Activated CD4-positive, alpha-beta T cell treated with anti-CD3 and anti-CD28 coated beads, Interleukin-2, amount 50 U/mL, for 24 hours (primary cell): ENCODE measurements at places on chromosomes 6 and 20.
A peak's percentile ranks its signal among the peaks of the same experiment; 100 is the strongest.

- DNase-seq: no peak
Observed at GRCh38 chr6:149112976-149113375, 204.5 kb upstream of the TAB2 start.

GRCh38 chr6:142871910-142872331 lies 73.1 kb downstream of the HIVEP2 start:
- peak; percentile 66 for DNase-seq

DNA sequence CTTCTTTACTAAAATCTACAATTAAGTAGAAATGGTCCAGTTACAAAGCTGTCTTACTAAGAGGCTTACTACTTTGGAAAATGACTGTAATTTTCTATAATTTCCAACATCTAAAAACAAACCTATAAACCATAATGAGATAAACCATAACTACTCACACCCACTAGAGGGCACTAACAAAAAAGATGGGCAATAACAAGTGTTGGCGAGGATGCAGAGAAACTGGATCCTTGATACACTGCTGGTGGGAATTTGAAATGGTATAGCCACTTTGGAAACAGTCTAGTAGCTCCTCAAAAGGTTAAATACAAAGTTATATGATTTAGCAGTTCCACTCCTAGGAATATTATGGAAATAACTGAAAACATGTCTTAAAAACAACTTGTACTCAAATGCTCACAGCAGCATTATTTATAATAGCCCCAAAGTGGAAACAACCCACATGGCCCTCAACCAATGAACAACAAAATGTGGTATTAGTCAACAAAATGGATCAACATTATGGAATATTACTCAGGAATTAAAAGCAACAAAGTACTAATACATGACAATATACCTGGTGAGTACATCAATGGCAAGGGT lies 50.6 kb downstream of the GJA10 start:
- DNase-seq: no peak

DNA sequence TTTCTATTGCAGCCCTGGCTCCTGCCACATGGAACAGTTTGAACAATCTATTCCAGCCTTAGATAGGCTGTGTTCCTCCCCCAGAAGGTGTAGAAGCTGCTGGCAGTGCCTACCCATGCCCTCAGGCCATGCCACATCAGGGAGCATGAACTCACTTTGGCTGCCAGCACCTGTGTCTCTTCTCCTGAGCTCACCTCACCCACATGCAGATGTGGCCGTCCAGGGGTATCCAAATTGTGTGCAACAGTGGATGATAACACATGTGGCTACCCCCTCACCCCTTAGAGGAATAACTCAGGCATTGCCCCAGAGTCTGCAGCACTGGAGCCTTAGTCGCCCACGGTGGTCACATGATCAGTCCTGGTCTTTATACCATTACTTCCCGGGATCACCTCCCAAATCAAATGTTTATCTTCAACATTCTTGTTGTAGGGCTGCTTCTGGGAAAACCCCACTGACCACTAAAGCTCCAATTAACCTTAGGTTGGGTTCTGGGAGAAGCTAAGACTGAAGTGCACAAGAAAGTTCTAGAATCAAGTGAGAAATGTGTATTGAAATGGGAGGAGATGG lies 110.4 kb downstream of the BANF2 start:
- no peak for DNase-seq

DNA sequence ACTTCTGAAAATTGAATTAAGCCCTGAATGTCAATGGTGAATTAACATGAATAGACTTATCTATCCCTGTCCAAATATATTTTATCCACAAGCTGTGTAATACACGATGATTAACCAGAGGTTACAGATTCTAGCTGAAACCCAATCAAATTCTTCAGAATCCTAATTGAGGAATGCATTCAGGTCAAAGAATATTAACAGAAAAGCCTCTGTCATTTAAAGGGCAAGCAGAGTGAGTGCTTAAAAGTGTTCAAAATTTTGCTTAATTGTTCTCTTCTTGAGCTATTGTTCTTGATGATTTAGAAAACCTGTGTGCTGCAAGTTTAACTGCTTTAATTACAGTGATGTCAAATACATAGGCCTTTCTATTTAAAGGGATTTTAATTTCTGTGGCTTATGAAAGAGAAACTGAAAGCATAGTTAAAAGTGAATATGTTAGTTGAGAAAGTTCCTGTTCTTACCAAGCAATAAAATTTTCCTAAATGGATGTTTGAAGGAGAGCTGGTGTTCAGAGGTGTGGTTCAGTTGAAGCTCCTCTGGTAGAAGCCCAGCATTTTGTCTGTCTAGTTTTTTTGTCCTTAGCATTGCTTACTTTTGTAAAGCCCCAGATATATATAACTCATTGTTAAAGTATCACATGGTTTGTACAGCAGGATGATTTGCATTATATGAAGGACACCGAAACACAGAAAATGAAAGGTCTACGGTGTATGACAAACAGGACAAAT lies 466.3 kb upstream of the PLCB4 start:
- DNase-seq: no peak
